Cardiac muscle cell (in vitro differentiated cells and primary cell): ENCODE measurements at places on chromosomes 1 and 21.

DNA sequence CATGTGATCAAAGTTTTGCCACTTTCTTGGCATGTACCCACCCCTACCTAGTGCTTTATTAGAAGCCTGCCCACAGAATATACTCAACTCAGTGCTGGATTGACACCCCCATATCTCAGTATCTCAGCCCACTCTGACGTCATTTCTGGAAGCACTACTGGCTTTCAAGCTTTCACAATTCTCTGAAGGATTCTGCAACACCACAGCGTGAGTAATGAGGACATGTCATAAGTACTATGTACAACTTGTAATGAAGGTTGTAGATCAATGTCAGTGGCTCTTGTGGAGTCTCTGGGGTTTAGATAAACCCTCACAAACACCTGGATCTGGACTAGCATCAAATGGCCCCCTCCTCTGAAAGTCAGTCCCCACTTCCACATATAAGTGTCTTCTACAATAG is 57.2 kb downstream of the TNFSF4 start:
- DNase-seq = peak; percentile 97

GRCh38 chr1:15446212-15446611 is 8.0 kb downstream of the CTRC start:
- DNase-seq = no peak

GRCh38 chr1:45848714-45849113 is 45.3 kb downstream of the MAST2 start:
- DNase-seq = no peak

DNA sequence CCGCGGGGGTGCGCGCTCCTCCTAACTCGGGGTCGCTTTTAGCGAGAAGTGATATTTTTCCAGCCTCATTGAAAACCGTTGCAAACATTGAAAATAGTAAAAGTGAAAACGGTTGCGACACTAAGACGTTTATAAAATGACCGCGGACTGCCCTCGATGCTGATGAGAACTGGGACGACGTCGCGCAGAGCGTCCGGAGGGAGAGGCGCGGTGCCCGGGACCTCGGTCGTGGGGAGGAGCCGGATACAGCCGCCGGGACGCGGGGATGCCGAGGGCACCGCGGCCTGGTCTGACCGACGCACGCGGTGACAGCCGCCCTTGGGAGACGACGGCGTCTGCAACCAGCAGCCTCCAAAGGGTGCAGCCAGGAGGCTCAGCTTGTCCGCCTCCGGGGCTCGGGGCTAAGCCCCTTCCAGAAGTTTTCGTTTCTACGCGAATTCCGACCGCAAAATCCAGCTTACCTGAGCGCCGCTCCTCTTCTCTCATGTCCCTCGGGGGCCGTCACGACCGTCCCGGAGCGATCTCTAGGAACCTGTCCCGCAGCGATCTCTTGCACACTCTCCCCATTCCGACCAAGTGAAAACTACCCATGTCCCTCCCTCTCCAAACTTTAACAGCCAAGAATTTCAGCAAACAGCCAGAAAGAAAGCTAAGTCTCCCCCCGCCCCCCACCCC is 144.4 kb upstream of the ETS2 start:
- peak; percentile 14 for DNase-seq

- DNase-seq = no peak
These were observed 119.8 kb downstream of the RGS21 start for GRCh38 chr1:192436441-192437078.

- DNase-seq = peak; percentile 16
These were observed 56.0 kb upstream of the TRAPPC10 start for GRCh38 chr21:43956019-43956669.

DNA sequence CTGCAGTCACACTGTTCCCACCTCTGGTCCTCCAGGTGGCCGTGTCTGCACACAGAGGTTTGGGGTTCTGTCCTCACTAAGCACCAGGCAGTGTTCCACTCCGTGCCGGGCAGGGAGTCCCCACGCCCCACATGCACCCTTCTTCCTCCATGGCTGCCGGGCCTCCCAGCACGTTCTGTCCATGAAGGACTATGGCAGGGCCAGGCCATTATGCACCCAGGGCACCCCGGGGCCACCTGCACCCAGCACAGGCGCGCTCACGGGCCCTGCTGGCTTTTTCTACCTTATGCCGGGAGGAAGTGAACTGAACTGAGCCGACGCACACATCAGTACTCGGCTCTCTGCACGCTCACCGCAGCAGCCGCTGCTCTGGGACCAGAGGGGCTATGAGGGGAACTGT is 10.3 kb downstream of the PANK4 start:
- no peak for DNase-seq

GRCh38 chr1:10958614-10959013 is 53.8 kb upstream of the TARDBP start:
- no peak for DNase-seq

DNA sequence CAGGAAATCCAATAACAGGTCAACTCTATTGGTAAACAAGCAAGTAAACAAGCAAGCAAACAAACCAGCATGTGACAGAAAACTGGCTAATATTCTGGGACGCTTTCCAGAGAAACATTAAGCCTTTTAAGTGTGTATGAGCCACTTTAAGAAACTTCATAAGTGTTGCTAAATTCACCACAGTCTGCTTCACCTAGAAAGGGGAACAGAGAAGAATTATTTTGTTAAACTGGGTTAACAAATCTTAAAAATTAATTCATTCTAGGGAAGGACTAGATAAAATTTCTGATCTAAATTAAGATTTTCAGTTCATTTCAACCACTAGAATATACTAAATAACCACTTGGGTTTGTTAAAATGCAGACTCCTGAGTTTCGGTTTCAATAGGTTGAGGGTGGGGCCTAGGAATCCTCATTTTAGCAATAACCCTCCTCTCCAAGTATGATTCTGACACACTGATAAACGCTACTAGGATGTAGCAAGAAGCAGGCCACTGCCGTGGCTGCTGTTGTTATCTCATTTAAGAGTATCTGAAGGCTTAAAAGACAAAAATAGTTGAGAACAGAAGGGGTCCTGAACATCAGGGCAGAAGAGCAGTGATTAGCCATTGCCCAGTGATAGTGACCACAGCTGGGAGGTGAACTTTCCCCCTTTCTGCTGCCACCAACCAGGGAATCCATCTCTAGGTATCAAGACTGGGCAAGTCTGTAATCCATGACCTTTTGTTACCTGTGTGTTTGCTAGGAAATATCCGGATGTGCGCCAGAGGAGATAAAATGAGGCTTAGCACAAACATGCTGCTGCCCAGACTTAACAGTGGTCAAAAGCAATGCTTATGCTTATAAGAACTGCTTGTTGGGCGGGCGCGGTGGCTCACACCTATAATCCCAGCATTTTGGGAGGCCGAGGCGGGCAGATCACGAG is 11.2 kb downstream of the CREG1 start:
- no peak for DNase-seq

DNA sequence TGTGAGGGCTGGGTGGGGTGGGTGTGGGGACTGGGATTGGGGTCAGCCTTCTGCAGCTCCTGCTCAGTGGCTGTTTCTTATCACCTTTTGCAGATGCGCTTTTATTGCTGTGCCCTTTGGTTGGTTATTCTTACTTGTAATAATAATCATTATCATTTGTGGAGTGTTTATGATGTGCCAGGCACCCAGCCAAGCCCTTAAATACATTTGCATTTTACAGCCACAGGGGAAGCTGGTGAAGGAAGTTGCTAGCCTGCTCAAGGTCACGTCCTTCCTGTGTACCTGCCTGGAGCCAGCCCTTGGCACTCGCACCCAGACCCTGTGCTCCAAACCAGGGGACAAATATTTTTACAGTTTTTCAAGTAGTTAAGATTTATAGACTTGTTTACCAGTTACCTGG is 144.0 kb downstream of the PGBD5 start:
- no peak for DNase-seq

- DNase-seq = no peak
These were observed 80.4 kb downstream of the KCND3 start for GRCh38 chr1:111909030-111909429.

GRCh38 chr1:245810181-245810769 is 655.5 kb downstream of the KIF26B start:
- no peak for DNase-seq

DNA sequence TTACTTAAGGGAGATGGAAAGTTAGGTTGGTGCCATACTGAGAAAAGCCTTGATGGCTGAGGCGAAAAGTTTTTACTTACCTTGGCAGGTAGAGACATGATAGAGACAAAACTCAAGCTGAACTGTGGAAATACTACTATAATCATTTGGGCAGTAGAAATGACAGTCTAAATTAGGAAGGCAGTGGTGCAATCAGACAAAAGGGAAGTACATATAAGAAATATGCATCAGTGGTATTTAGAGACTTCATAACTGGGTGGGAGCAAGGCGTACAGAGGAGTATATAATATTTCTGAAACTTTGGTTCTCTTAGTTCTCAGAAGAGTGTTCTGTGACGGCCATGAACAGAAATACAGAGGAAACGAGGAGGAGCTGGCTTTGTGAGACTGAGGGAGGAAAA is 2.4 kb upstream of the CEP350 start:
- DNase-seq = no peak

- DNase-seq = no peak
These were observed 47.5 kb upstream of the DIP2A start for GRCh38 chr21:46411236-46411635.

- DNase-seq = peak; percentile 69
These were observed 260.5 kb downstream of the PRDM2 start for GRCh38 chr1:13960375-13960987.

- DNase-seq = peak; percentile 44
These were observed 49.4 kb downstream of the NGF start for GRCh38 chr1:115288591-115289198.

DNA sequence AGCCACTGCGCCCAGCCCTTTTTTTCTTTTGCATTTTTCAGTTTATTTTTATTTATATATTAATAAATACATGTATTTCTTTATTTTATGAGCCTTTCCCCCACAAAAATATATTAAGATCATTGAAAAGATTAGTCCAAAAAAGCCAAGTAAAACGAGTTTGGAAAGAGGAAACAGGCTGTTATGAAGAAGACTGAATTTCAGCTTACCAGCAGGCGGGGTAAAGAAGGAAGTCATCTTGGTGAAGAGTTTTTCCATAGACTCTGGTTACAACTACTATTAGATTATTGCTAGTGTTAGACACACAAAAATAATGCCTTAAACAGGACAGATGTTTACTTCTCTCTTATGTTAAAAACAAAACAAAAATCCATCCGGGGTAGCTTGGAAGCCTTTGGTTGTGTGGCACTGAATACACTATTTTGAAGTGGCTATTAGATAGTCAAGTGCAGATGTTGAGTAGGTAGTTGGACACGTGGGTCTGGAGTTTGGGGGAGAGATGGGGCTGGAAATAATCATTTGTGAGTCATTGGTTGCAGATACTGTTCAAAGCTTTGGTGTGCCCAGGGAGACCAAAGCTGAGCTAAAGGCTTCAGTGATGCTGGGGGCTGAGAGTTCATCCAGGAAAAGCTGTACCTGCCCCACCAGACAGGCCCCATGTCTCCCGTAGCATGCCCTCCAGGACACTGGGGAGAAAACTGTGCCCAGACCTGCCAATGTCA is 8.7 kb upstream of the LRRC71 start:
- no peak for DNase-seq

DNA sequence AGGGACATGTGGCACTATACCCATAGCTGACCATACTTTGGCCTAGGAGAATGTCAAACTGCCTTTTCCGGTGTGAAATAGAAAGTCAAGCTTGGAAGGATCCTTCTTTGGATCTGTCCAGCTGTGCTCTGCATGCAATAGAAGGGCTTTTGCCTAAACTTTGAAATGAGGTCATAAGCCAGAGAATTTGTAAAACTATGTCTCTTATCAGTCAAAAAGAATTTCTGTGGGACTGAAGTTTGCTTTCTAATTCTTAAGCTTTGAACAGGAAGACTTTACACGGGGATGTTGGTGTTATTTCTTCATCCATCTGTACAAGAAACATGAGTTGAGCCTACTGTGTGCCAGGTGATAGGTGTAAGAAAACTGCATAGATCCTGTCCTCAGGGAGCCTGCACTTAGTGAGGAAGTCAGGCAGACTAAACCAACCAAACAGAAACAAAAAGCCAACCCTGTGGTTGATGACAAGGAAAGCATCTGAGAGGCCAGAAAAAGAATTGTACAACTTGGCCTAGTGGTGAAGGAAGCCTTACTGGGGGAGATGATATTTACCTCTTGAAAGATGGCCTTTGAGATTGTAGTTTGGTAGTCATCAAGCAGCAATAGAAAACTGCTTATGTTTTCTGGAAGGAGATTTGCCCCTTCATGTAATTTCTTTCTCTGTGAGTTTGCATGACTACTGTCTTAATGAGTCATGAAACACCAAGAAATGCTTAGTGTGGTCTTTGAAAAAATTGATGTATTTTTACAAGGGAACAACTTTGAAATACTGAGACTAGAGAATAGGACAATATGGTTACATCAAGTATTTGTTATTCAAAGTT is 24.8 kb downstream of the TGFB2 start:
- no peak for DNase-seq

- no peak for DNase-seq
These were observed 26.7 kb downstream of the SLC2A1 start for GRCh38 chr1:42931911-42932422.

DNA sequence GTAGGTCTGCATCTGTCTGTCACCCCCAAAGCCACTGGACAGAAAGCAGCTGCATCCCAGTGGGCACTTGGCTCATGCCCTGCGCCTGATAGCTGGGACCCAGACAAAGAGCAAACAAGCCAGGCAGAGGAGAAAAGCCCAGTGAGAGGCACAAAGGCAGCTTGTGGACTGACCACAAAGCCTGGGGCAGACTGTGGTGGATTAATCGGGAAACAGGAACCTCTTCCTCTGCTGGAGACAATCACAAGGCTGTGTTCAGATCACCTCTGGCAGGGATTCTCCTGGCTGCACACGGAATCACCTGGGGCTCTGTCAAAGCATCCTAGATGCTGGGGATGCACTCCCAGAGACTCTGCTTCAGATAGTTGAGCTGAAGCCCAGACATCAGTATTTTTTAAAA is 15.2 kb upstream of the GJB5 start:
- no peak for DNase-seq

GRCh38 chr1:79885101-79885500 is 878.6 kb upstream of the ADGRL4 start:
- DNase-seq = no peak

DNA sequence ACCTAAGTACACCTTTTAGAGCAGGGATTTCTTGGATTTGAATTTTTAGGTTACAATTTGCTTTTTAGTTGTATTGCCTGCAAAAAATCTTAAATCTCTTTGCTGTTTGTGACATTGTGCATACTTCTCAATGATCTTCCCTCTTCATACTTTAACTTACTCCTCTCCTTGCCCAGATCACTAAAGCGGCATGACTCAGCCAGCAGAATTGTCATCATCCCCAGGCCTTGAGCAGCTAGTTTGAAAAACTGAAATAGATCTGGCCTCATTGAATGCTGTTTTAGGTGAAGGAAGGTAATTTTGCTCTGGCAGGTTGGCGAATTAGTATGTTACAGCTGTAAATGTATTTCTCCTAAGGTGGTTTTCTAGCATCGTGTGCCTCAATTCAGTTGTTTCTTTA is 145.9 kb downstream of the RYR2 start:
- DNase-seq = no peak

- no peak for DNase-seq
These were observed 57.7 kb downstream of the RGS7 start for GRCh38 chr1:241299347-241299746.
